Spinal cord (tissue), 10 donors: ENCODE measurements at places on chromosomes 2 and 18. TPM values are rescaled to one million over a fixed set of nuclear protein-coding genes. Genes with fewer than 3 reads are reported as not detected.
A peak's percentile ranks its signal among the peaks of the same experiment; 100 is the strongest.

Gene SESTD1
- total RNA-seq, result 72.6 TPM

Gene GPR45
- 0.39 TPM for total RNA-seq

Gene PROM2
- total RNA-seq, result 0.99 TPM

GRCh38 chr18:28007841-28008240, 169.1 kb downstream of the CDH2 start:
- no peak for DNase-seq

- DNase-seq, result peak; percentile 9
Observed at GRCh38 chr2:180707884-180708205, 272.6 kb upstream of the UBE2E3 start.

DNA sequence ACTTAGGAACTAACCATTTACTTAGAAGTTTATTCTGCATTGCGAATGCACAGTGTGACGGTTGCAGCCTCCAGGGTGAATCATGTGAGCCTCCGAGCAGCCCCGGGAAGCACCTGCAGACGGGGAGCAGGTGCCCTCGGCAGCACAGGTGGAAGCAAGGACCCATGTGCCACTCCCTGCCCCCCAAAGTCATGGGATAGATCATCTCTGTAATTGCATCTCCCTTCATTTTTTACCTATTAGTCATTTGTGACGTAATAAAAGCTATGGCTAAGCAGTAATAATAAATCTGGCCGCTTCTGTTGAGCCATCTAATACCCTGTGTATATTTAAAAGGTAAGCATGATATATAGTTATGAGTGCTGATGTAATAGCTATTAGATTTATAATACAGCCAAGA, 97.2 kb downstream of the PTGR3 start:
- no peak for DNase-seq

- no peak for DNase-seq
Observed at GRCh38 chr18:41881285-41881684, 73.7 kb upstream of the PIK3C3 start.

- no peak for DNase-seq
Observed at GRCh38 chr18:76553715-76554546, 58.9 kb upstream of the ZNF516 start.

- DNase-seq, result no peak
Observed at GRCh38 chr18:12361770-12362378, 15.2 kb downstream of the AFG3L2 start.

GRCh38 chr2:74119912-74120825, 27.5 kb downstream of the BOLA3 start:
- peak; percentile 45 for DNase-seq

DNA sequence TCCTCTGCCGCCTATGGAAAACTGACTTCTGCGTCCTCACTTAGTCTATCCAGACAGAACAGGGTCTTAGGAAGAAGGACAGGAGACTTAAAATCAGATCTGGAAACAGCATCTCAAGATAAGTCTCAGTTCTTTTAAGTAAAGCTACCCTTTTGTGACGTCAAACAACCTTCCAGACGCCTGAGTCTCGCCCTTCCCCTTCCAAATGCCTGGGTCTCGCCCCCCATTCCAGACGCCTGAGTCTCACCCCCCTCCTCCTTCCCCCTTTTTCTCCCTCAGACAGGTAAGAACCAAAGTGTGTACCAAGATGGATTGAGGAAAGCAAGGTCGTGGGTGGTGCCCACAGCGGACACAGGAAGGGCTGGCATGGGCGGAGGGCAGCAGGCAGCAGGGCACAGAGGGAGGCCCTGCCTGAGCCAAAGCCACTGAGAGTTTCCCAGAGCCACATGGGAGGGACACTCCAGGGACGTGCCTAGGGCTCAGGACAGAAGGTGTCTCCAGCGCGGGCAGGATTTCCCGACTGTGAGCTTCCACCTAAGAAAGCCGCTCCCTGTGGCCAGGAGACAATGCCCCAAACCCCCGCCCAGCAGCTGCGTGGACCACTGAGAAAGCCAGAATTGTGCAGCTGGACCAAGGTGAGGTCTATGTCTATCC, 51.3 kb downstream of the ANKMY1 start:
- no peak for DNase-seq

GRCh38 chr2:111250448-111251030, 129.8 kb downstream of the BCL2L11 start:
- DNase-seq, result no peak
